Activated B cell treated with CpG ODN at 0.5 μM for 24 hours (primary cell): ENCODE measurements at places on chromosomes 6 and 20.

GRCh38 chr6:142763205-142763604 lies 181.8 kb downstream of the HIVEP2 start:
- no peaks in the 10 kb centered on the region for H3K27me3 ChIP-seq
- H3K36me3 ChIP-seq: peaks cover 80% of the 10 kb centered on the region
- DNase-seq: no peak
- peak overlapping the region; percentile 14 for H3K27ac ChIP-seq
- no peak overlapping the region for H3K4me3 ChIP-seq
- peaks cover 9% of the 10 kb centered on the region for H3K4me1 ChIP-seq

- no peaks in the 10 kb centered on the region for H3K27me3 ChIP-seq
- peaks cover 69% of the 10 kb centered on the region for H3K4me1 ChIP-seq
- H3K4me3 ChIP-seq: no peak overlapping the region
Measured at GRCh38 chr6:107666981-107667601, 157.0 kb downstream of the SCML4 start.

DNA sequence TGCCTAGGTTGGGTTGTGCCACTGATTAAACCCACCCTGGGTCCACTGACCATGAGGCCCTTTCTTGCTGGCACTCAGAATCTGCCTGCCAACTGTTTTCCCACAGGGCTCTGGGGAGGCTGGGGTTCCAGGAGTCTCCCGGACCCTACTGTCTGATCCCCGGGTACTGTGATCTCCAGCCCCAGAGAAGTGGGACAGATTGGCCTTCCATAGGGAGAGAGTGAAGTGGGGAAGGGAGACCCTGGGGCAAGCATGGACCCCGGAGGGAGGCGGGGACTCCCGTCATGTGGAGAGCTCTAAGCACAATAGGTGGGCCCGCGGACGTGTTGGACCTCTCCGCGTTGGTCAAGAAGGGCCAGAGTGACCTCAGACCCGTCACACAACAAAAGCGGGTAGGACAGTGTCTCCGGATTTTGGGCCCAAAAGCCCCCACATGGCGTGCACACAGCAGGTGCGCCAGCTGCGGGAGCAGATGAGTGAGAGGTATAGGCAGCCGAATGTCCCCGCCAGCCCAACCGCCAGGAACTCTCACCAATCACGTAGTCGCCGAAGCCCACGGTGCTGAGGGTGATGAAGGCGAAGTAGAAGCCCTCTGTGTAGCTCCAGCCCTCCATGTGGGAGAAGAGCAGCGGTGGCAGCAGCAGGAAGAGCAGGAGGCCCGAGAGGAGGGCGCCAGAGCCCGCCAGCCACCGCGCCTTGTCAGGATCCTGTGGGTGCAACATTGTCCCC lies 10.6 kb downstream of the KCNK17 start:
- no peak overlapping the region for H3K4me3 ChIP-seq
- H3K36me3 ChIP-seq: no peaks in the 10 kb centered on the region
- peaks cover 19% of the 10 kb centered on the region for H3K27me3 ChIP-seq
- H3K27ac ChIP-seq: no peak overlapping the region
- H3K4me1 ChIP-seq: peaks cover 5% of the 10 kb centered on the region

DNA sequence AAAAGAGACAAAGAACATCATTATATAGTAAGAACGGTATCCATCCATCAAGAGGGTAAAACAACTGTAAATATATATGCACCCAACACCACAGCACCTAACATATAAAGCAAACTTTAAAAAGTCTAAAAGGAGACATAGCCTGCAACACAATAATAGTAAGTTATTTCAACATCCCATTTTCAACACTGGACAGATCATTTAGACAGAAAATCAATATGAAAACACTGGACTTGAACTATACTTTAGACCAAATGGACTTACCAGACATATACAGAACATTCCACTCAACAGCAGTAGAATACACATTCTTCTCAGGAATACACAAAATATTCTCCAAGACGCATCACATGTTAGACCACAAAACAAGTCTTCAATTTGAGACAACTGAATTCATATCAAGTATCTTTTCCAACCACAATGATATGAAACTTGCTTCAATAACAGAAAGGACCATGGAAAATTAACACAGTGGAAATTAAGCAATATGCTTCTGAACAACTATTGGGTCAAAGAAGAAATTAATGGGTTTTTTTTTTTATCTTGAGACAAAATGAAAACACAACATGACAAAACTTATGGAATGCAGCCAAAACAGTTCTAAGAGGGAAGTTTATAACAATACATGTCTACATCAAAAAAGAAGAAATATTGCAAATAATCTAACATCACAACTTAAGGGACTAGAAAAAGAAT lies 23.9 kb upstream of the ASF1A start:
- no peak for DNase-seq
- H3K27me3 ChIP-seq: no peaks in the 10 kb centered on the region
- H3K4me1 ChIP-seq: peaks cover 35% of the 10 kb centered on the region

- no peak overlapping the region for H3K4me3 ChIP-seq
- DNase-seq: no peak
- peaks cover 19% of the 10 kb centered on the region for H3K4me1 ChIP-seq
- H3K27ac ChIP-seq: no peak overlapping the region
- peaks cover 5% of the 10 kb centered on the region for H3K27me3 ChIP-seq
- no peaks in the 10 kb centered on the region for H3K36me3 ChIP-seq
Measured at GRCh38 chr6:150592377-150592995, 7.2 kb upstream of the PLEKHG1 start.

DNA sequence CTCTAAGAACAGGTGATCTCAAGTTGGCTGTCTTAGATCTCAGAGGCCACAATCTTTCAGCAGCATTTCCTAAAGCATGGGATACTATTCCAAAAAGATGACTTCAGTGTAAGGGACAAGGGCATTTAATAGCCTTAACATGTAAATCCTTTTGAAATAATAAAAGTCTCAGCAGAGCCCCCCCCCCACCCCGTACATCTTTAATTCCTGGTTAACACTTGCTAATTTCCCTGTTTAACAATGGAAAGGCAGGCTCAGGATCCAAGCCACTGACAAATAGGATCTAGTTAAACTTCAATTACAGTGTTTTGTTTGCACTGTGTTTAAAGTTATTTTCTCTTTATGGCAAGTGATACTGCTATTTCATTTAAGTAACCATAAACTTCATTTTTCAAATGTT lies 12.0 kb downstream of the TASP1 start:
- no peak overlapping the region for H3K27ac ChIP-seq
- no peak overlapping the region for H3K4me3 ChIP-seq
- H3K4me1 ChIP-seq: no peaks in the 10 kb centered on the region
- peaks cover 53% of the 10 kb centered on the region for H3K36me3 ChIP-seq
- DNase-seq: no peak

- no peak for DNase-seq
- peaks cover 34% of the 10 kb centered on the region for H3K27me3 ChIP-seq
- H3K4me3 ChIP-seq: peak within 1 kb of the TSS; percentile 81
- H3K36me3 ChIP-seq: no peaks in the 10 kb centered on the region
Measured at GRCh38 chr6:29005183-29005885, at the start of gene ZNF311. Gene ZNF311 (minus strand): TSS chr6:29005315. CDS start chr6:29003954, 1,361 bp downstream.

DNA sequence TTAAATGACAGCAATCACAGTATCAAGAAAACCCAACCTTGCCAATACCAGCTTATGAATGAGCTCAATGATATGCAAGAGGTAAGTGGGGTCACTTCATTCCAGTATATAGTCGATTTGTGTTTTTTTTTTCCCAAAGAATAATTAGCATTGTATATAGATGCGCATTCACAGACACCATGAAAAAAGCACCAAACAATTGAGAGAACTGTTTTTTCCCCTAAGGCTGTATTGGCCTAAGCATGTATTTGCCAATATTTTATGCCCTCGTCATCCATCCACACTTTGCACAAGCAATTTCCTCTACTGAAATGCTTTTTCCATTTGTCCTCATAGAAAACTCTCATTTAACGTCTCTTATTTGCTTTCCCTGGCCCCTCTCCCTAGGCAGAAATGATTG lies 213.7 kb downstream of the SAMD5 start:
- H3K4me1 ChIP-seq: no peaks in the 10 kb centered on the region
- H3K27me3 ChIP-seq: no peaks in the 10 kb centered on the region
- no peaks in the 10 kb centered on the region for H3K36me3 ChIP-seq

- H3K27ac ChIP-seq: no peak overlapping the region
- no peaks in the 10 kb centered on the region for H3K36me3 ChIP-seq
- peaks cover 18% of the 10 kb centered on the region for H3K4me1 ChIP-seq
- no peak for DNase-seq
Measured at GRCh38 chr6:159828074-159828473, 28.0 kb downstream of the PNLDC1 start.

GRCh38 chr20:51409192-51409880 lies 133.2 kb downstream of the NFATC2 start:
- peaks cover 69% of the 10 kb centered on the region for H3K4me1 ChIP-seq
- no peak overlapping the region for H3K4me3 ChIP-seq
- DNase-seq: no peak
- H3K36me3 ChIP-seq: peaks cover 64% of the 10 kb centered on the region

DNA sequence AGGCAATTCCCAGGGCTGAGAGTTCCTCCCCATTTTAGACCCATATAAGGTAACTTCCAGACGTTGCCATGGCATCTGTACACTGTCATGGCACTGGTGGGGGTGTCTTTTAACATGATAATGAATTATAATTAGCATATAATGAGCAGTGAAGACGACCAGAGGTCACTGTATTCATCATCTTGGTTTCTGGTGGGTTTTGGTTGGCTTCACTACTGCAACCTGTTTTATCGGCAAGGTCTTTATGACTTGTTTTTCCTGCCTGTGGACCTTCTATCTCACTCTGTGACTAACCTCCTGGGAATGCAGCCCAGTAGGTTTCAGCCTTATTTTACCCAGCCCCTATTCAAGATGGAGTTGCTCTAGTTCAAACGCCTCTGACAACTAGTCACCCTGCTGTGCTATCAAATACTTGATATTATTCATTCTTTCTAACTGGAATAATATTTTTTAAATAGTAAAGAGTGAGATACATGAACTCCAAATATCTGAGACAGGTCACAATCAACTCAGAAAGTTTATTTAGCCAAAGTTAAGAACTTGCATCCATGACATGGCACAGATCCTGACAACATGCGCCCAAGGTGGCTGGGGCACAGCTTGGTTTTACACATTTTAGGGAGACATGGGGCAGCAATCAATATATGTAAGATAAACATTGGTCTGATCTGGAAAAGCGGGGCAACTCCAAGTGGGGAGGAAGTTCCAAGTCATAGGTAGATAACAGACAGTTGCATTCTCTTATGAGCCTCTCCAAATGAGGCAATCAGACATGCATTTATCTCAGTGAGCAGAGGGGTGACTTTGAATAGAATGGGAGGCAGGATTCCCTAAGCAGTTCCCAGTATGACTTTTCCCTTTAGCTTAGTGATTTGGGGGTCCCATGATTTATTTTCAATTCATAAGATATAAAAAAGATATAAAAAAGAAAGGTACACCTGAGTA lies 1.2 kb upstream of the UFL1 start:
- no peaks in the 10 kb centered on the region for H3K27me3 ChIP-seq
- H3K4me1 ChIP-seq: peaks cover 27% of the 10 kb centered on the region
- peaks cover 13% of the 10 kb centered on the region for H3K36me3 ChIP-seq
- peak overlapping the region; percentile 50 for H3K27ac ChIP-seq

DNA sequence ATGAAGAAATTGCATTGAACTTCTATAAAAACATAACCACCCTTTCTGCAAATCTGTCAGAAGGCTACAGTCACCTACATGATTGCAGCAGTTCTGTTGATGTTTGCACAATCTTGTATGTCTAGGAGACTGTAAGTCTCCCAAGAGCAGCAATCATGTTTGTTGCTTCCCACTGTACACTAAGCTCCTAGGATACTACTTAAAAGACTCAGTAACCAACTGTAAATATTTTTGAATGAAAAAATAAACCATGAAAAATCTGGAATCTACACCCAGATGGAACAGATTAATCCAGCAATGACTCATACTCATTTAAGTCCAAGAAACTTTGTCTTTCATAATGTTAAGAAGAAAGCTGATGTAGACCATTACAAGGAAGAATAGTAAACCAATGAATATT lies 168.5 kb upstream of the ATXN1 start:
- no peaks in the 10 kb centered on the region for H3K36me3 ChIP-seq
- H3K4me3 ChIP-seq: no peak overlapping the region
- H3K27me3 ChIP-seq: peaks cover 4% of the 10 kb centered on the region
- H3K4me1 ChIP-seq: no peaks in the 10 kb centered on the region
- DNase-seq: no peak

GRCh38 chr6:44400572-44400971 lies 13.1 kb downstream of the CDC5L start:
- H3K4me3 ChIP-seq: no peak overlapping the region
- no peaks in the 10 kb centered on the region for H3K27me3 ChIP-seq
- no peak for DNase-seq
- H3K36me3 ChIP-seq: peaks cover 73% of the 10 kb centered on the region

DNA sequence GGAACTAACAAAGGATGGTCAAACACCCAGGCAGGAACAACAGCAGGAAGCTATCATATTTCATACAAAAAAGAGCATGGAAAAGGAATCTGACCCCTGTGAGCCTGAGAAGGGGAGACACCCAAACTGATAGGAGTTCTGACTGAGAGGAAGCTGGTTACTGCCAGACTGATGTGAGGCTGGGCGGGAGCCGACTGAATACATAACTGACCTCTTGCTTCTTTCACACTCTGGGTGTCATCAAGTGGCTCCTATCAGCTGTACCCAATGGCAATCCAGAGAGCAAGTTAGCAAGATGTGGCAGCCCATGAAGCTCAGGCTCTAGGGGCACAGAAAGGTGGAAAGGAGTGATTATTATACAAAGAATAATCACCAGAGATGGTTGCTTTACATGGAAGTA lies 795.1 kb upstream of the HS3ST5 start:
- H3K27me3 ChIP-seq: no peaks in the 10 kb centered on the region
- no peaks in the 10 kb centered on the region for H3K36me3 ChIP-seq
- no peaks in the 10 kb centered on the region for H3K4me1 ChIP-seq
- no peak overlapping the region for H3K4me3 ChIP-seq

- no peak overlapping the region for H3K27ac ChIP-seq
- no peaks in the 10 kb centered on the region for H3K36me3 ChIP-seq
- DNase-seq: no peak
- no peak overlapping the region for H3K4me3 ChIP-seq
- peaks cover 7% of the 10 kb centered on the region for H3K4me1 ChIP-seq
Measured at GRCh38 chr6:30981942-30982772, 1.4 kb upstream of the MUC21 start.

DNA sequence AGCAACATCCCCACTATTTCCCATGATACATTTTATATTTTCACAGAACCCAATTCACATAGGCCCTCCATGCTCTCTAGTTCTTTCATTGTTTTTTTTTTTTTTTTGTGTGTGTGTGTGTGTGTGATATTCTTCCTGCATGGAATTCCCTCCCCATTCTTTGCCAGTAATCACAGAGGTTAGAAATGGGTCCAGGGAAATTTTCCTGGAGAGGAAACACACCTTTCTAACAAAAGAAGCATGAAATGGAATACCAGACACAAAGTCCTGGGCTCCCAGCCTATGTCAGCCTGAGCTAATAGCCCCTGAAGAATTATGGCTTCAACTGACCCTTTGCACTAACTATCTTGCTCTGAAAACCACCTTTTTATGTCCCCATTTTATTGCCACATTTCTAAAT lies 194.2 kb upstream of the NT5E start:
- no peak for DNase-seq
- H3K36me3 ChIP-seq: no peaks in the 10 kb centered on the region
- H3K27me3 ChIP-seq: no peaks in the 10 kb centered on the region
- H3K27ac ChIP-seq: no peak overlapping the region

GRCh38 chr20:35768731-35769664 lies 2.8 kb upstream of the PHF20 start:
- H3K36me3 ChIP-seq: peaks cover 12% of the 10 kb centered on the region
- H3K27me3 ChIP-seq: no peaks in the 10 kb centered on the region

- H3K4me3 ChIP-seq: no peak overlapping the region
- H3K27me3 ChIP-seq: peaks cover 18% of the 10 kb centered on the region
- DNase-seq: no peak
- no peak overlapping the region for H3K27ac ChIP-seq
- peaks cover 6% of the 10 kb centered on the region for H3K36me3 ChIP-seq
Measured at GRCh38 chr20:2509794-2510193, 1.1 kb upstream of the ZNF343 start.

- no peak overlapping the region for H3K27ac ChIP-seq
- no peak for DNase-seq
- no peaks in the 10 kb centered on the region for H3K27me3 ChIP-seq
- no peaks in the 10 kb centered on the region for H3K36me3 ChIP-seq
Measured at GRCh38 chr6:64680446-64680845, 1026.6 kb downstream of the EYS start.
